ENCODE measurements at places on chromosomes 3 and 15.

DNA sequence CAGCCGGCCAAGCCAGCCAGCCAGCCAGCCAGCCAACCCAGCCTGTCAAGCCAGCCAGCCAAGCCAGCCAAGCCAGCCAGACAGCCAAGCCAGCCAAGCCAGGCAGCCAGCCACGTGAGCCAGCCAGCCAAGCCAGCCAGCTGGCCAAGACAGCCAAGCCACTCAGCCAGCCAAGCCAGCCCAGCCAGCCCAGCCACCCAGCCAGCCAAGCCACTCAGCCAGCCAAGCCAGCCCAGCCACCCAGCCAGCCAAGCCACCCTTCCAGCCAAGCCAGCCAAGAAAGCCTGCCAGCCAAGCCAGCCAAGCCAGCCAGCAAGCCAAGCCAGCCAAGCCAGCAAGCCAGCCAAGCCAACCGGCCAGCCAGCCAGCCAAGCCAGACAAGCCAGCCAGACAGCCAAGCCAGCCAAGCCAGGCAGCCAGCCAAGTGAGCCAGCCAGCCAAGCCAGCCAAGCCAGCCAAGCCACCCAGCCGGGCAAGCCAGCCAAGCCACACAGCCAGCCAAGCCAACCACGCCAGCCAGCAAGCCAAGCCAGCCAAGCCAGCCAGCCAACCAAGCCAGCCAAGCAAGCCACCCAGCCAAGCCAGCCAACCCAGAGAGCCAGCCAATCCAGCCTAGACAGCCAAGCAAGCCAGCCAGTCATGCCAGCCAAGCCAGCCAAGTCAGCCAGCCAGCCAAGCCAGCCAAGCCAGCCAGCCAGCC, 199.5 kb downstream of the GOLGA6L6 start:
- DNase-seq: no peak

DNA sequence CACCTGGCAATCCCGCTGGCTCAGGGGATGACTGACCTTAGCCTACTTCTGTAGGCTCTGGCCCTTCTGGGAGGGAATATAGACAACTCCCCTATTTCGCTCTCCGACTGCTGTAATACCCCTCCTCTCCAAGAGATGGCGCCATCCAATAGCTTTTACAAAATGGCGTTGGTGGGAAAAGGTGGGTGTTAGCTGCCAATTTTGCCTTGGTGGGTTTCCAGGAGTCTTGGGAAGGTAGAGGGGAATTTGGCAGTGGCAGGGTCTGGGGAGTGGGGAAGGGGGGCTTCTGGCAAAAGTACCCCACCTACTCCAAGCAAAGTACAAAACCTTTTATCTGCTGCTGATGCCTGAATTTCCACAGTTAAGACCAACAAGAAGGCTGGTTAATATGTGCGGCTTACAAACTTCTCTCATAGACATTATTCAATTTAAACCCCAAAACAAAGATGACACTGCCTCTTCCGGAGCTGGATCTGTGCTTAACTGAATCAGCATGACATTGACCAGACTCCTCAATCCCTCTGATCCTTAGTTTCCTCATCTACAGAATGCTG, 62.1 kb downstream of the RASGRF1 start:
- DNase-seq: no peak

DNA sequence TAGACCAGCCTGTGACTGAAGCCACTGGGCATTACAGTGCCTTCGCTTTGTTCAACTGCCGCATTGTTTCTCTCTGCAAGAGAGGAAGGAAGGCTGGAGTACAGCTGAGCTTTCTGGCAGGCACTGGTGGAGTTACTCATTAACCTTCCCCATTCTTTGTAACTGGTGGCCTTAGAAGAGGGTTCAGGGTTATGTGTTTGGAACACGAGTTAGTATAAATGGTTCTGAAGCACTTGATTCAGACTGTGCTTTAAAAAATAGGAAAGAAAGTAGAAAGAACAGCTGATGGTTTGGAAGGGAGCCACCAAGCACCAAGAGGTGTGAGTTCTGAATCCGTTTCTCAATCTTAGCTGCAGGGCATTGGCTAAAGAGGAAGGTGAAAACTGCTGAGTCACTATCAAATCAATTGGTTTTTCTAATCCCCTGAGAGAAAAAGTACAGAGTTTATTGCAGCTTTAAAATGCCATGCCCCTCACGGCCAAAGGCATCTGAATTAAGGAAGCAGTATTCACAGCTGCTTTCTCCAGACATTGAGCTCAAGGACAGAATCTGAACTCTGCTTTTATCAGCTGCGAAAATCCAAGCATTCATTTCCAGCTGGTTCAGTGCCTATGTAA, 3.6 kb downstream of the HGD start:
- peak; percentile 42 for DNase-seq

DNA sequence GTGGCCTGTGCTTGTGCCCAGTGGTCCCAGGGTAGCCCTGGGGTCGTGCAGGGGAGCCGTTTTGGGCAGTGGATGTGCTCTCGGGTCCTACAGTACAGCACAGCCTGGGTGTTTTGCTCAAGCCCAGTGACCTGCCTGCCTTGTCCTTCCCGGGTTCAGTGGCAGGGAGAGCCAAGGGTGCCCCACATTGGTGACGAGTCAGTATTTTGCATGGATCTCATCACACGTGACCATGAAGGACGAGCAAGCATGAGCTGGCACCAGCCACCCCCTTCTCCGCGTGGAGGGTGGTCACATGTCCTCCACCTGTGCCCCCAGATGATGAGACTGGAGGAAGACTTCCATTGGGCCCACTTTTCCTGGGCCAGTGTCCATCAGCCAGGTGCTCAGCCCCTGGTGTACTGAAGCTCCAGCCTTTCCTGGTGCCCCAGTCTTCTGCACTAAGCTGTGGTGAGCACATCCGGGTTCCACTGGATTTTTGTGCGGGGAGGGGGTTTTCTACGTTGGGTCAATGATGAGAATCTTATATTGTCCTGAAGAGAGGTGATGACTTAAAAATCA, 197.5 kb downstream of the UBE3A start:
- DNase-seq: no peak

GRCh38 chr3:183823963-183824362, 1.4 kb downstream of the MAP6D1 start:
- no peak for DNase-seq

DNA sequence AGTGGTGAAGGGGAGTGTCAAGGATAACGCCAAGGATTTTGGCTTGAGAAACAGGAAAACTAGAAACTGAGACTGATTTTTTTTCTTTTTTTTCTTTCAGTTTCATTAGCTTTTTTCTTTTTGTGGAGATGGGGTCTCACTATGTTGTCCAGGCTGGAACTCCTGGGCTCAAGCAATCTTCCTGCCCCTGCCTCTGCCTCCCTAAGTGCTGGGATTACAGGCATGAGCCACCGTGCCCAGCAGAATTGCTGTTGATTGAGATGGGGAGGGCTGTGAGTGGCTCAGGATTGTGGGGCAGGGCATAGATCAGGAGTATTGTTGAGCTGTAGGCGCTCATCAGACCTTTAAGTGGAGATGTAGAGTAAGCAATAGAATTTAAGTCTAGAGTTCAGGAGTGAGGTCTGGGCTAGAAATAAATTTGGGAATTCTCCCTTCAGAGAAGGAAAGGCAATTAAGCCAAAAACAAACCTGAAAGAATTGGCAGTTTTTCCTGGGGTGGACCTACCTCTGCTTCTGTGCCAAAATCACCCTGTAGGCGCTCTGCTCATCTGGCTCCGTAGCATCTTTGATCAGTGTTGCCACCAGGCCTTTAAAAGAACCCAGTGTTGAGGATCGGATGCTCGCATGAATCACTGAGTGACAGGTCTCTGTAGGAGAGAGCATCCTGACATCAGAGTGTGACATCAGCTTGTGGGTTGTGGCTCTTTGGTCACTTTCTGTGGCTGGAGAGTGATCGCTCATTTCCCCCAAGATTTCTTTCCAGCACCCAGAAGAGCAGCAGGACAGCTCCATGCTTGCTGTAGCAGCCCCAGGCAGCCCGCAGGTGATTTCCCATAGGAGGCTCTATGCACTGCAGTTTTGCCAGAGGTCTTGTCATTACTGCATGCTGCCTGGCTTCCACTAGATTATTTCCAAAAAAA, 15.8 kb downstream of the ABHD17C start:
- no peak for DNase-seq

DNA sequence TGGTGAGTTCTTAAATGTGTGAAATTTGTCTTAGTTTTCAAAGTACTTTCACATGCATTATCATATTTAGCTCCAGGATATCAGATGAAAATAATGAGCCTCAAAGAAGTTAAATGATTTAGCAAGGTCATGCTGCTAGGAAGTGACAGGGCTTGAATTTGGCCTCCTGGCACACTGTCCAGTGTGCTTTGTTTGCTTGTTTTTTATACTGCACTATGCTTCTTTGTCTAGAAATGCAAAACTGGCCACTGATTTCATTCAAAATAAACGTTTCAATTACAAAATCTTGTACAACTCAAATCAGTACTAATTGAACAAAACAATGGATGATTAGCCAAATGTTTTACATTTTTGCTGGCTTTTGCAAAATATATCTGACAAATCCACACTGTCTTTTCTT, 583.3 kb upstream of the CBLB start:
- no peak for DNase-seq

DNA sequence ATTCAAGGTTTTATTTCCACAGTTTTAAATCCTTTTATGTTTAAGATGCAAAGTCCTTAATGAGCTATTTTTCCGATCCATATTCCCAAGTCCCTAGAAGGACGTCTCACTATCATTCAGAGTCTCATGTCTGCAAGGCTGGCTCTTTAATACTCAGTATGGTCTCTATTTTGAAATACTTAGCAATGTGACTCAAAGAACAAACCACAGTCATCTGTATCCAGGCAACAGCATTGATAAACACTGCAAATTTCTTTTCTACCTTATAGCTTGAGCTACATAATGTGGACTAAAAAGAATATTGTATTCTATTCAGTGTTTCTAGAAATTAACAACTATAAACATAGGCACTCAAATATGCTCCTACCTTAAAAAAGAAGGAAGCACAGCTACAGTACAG, 588.3 kb upstream of the NAALADL2 start:
- DNase-seq: peak; percentile 56

DNA sequence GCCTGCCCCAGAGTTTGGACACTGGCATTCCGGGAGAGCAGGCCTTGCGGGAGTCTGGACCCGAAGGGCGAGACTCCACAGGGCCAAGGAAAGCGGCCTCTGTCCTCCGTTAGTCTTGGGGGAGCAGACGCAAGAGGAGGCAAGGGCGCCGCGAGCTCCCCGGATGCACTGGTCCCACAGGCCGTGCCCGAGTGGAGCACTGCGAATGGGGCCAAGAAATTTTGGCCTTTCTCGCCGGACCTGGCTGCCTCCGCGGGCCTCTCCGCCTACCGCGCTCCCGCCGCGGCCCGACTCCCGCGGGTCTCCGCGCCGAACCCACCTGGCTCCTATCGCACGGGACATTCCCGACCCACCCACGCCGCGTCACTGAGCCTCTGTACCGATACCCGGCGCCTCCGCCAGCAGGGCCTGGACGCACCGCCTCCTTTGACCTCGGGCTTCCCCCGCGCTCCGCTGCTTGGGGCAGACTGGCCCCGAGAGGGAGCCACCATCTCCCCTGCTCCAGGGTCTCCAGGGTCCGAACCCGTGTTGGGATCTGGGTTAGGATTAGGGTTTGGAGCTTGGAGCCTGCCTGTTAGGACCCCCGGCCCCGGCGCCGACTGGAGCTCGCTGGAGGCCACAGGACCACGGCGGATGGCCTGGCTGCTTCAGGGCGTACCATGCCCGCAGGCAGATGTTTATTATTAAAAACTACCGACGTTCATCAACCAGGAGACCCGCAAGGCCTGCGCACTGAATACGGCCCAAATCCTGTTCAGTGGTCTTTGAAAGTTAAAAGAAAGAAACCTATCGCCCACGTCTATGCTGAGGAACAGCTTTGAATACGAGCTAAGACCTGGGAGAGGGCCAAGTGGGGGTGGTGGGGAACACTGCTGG, 11.7 kb downstream of the SHOX2 start:
- no peak for DNase-seq

DNA sequence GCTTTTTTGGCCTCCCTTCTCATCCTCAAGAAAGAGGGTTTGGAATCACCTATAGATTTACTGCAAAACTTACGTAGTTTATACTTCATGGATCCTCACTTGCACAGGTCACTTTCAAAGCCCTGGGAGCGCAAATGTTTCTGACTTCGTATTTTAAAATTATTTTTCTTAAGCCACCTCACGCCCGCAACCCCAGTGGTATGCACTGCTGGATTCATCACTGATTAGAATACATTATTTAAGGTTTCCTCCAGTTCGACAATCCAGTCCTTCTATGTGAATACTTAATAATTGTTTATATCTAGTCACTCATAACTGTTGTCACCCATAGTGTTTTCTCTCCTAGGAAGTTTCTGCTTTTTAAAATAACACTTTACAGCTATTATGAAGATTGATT, 339.9 kb downstream of the CHL1 start:
- no peak for DNase-seq

DNA sequence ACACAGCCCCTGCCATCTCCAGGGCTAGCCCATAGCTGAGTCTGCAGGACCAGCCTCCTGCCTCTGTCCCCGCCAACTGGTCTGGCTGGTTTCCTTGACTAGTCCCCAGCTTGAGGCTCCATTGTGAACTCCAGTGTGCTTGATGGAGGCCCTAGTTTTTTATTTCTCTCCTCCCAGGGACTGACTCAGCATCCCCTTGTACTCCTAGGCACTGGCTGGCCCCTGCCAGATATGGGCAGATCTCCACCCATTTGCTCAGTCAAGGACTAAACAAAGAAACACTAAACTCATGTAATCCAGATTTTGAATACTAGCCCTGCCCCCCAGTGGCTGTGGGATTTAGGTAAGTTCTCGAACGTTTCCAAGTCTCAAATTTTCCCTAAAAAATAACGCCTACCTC, 415.4 kb upstream of the RORA start:
- DNase-seq: no peak

GRCh38 chr3:9301798-9302197, 52.4 kb upstream of the SRGAP3 start:
- DNase-seq: no peak

- DNase-seq: peak; percentile 31
Measured at GRCh38 chr15:63374686-63375520, 6.7 kb downstream of the CA12 start.

- no peak for DNase-seq
Measured at GRCh38 chr3:56781762-56782161, 20.0 kb downstream of the ARHGEF3 start.

GRCh38 chr15:84699538-84700191, 16.3 kb downstream of the SEC11A start:
- no peak for DNase-seq

- DNase-seq: no peak
Measured at GRCh38 chr3:160174621-160175020, 50.6 kb upstream of the C3orf80 start.

GRCh38 chr3:23888617-23889228, 28.1 kb downstream of the NKIRAS1 start:
- no peak for DNase-seq

Measured in AG04449 (cell line).